IMR-90 (cell line): ENCODE measurements at places on chromosomes 6 and 20.

GRCh38 chr6:133701633-133702331 is 187.1 kb upstream of the TCF21 start:
- peak; percentile 48 for DNase-seq

GRCh38 chr6:25342802-25343201 is 63.6 kb downstream of the CARMIL1 start:
- peak; percentile 24 for DNase-seq

- no peak for DNase-seq
Observed at GRCh38 chr6:53162606-53163005, 14.0 kb upstream of the GCM1 start.

GRCh38 chr20:18323705-18324104 is 35.4 kb downstream of the ZNF133 start:
- DNase-seq: no peak

GRCh38 chr6:72250664-72251063 is 364.3 kb downstream of the RIMS1 start:
- peak; percentile 31 for DNase-seq

DNA sequence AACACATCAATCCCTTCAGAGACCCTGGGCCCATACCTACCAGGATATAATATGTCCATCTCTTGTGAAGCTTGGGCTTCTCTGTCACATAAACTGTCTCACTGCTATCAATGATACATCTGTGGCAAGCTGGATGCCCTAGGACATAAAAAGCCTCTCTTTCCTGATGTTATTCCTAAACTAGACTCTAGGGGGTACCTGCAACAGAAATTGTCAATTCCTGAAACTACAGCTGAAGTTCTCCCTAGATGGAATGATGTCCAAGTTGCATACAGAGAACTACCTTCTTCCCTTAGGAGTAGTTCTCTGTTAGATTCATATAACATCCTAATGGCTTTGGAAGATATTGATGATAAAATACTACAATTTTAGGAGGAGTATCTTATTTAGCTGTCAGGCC is 35.8 kb downstream of the TBX18 start:
- DNase-seq: peak; percentile 11

- DNase-seq: no peak
Observed at GRCh38 chr6:170221052-170221752, 69.7 kb downstream of the DLL1 start.

GRCh38 chr6:34389034-34389433 is 3.4 kb downstream of the NUDT3 start:
- DNase-seq: no peak

- no peak for DNase-seq
Observed at GRCh38 chr6:109511832-109512231, 28.8 kb upstream of the ZBTB24 start.

GRCh38 chr6:101716810-101717209 is 323.3 kb downstream of the GRIK2 start:
- no peak for DNase-seq

- DNase-seq: no peak
Observed at GRCh38 chr6:102417368-102417998, 1024.0 kb downstream of the GRIK2 start.

- DNase-seq: no peak
Observed at GRCh38 chr20:44981736-44982406, 15.6 kb downstream of the STK4 start.

DNA sequence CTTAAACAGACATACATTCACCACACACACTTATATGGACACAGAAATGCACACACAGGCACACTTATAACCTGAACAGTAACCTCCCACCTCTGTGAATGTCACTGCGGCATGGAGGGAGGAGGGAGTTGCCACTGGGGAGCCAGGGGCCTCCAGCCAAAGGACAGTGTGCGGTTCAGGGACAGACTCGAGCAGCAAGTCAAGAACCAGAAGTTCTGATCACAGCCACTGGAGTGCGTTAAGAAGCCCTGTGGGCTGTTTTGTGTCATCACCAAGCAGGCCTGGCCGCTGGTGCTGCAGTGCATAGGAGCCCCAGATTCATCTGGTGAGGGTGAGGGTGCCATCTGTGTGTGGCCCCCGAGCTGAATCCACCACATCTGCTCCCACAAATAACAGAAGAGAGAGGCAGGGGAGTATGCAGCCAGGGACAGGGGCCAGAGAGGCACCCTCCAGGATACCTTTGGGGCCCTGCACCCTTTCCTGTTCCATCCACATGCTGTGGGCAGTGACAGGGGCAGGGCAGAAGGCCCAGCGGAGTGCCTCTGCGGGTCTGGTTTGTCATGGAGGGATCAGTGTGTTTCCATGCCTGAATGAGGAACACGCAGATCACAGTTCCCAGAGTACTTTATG is 20.3 kb downstream of the SYNDIG1 start:
- DNase-seq: no peak

- no peak for DNase-seq
Observed at GRCh38 chr6:5943591-5943990, 63.1 kb downstream of the NRN1 start.

- DNase-seq: no peak
Observed at GRCh38 chr6:21527731-21528130, 65.8 kb upstream of the SOX4 start.

- no peak for DNase-seq
Observed at GRCh38 chr6:161434350-161434749, 160.5 kb upstream of the AGPAT4 start.

GRCh38 chr20:40600441-40601219 is 88.4 kb downstream of the MAFB start:
- no peak for DNase-seq

- DNase-seq: peak; percentile 27
Observed at GRCh38 chr6:26475823-26476729, 18.3 kb downstream of the BTN2A1 start.

DNA sequence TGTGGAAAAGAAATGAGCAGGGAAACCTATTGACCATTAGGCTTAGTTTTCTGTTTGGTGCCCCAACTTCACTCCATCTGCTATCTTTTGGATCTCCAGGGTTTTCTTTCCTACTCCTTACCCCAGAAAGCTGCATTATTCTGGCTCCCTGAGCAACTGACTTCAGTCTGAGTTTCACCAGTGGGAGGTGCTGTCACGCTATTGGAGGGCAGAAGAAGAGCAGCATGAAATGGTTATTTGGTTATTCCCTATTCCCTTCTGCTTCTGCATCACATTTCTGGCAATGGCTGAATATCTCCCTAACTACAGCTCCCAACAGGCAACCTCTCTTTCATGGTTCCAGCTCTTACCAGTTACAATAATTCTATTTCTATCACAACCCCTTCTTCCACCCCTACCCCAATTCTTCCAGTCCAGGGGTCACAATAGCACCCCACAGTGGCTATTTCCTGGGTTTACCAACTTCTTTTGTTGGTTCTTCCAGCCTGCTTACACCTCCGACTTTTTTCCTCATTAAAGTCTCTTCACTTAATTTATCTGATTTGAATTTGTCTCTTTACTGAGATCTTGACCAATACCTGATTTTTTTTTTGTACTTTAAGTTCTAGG is 311.5 kb downstream of the PLCB1 start:
- DNase-seq: no peak

- DNase-seq: no peak
Observed at GRCh38 chr6:142913036-142913510, 31.9 kb downstream of the HIVEP2 start.

DNA sequence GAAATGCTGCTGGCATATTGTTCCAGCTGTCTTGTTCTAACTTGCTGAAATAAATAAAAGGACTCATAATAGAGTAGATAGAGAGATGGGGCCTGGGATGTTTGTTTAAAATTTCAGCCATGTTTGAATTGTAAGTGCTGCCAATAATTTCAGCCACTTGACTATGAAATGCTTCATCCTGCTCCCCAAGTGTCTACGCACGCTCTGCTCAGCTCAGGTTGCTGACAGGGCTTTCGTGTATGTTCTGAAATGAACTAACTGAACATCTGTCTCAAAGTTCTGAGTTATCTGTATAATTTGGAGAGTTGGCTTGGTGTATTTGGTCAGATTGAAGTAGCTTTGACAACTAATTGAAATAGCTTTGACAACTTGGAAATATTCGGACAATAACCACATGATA is 387.8 kb downstream of the BMP2 start:
- no peak for DNase-seq

DNA sequence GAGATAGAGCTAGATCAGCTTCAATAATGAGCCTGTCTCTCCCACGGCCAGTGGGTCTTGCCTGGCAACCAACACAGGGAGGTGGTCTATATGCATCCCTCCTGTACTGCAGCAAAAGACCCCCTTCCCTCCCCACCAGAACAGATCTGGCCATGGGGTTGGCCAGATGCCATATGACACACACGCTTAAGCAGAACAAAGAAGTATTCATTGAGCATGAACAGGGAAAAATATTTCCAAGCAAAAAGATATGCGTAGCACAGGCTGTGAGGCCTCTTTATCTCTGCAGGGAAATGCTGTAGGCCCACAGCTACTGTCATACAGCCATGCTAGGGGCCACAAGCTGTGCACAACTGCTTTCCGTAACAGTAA is 73.4 kb upstream of the NRSN1 start:
- DNase-seq: no peak

GRCh38 chr20:62832951-62833391 is 16.1 kb downstream of the COL9A3 start:
- DNase-seq: no peak

- DNase-seq: peak; percentile 16
Observed at GRCh38 chr20:9500121-9500520, 14.3 kb upstream of the LAMP5 start.

GRCh38 chr6:61867635-61868034 is 418.4 kb downstream of the KHDRBS2 start:
- DNase-seq: no peak

DNA sequence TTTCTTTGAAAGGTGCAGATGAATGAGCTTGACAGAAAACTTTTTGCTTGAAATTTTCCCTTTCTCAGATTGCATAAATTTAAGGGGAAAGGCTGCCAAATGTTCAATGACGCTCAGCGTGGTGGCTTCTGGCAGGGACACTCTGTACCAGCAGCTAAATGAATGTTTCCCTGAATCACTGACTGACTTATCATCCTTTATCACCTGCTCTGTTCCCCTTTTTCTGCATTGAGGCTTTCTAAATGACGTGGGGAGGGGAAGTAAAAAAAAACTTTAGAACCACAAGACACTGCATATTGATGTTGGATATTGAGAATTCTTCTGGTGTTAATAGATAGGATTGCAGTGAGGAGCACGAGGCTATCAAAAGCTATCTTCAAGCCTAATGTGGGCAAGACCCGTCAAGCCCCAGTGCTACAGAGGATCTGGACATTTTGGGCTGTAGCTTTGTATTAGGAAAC is 46.9 kb upstream of the ENPP5 start:
- no peak for DNase-seq

DNA sequence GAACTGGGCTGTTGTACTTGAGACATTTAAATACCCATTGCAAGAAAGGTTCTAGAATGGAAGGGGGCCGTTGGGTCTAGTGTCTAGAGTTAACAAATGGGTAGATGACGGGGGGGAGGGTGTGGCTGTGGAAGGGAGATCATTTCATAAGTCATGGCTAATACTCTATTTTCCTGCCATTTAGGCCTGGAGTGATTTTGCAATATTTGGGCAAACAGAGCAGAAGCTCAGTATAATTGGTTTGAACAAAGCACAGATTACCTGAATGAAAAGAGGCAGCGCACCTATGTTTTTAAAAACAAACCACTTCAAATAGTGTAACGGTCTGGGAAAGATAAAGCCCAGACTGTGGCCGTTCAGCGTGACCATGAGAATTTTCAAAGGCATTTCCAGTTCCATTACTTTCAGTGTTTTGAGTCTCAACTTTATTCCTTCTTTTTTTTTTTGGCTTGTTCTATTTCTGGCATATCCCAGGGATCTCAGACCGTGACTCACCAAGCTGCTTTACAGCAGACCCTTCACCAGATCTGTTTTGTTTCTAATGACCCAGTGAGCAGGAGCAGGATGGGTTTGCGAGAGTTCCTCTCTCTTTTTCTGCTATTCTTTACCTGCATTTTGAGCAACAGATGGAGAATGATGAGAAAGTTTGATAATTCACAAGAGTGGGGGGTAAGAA is 73.7 kb downstream of the LYRM2 start:
- no peak for DNase-seq

DNA sequence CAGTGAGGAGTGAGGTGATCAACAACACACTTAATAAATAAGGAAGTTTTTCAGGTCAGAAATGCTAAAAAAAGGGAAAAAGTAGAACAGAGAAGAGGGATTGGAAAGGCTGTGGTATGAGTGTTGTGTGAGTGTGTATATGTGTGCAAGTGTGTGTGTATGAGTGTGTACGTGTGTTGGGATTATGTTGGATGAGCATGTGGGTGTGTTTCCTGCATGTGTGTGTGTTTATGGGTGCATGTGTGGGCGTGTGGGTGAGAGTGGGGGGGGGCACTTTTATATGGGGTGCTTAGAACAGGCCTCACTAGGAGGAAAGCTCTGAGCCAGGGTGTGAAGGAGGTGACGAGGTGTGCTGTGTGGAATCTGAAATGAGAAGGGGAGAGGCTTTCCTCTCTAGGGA is 116.8 kb upstream of the SLC22A23 start:
- DNase-seq: no peak

DNA sequence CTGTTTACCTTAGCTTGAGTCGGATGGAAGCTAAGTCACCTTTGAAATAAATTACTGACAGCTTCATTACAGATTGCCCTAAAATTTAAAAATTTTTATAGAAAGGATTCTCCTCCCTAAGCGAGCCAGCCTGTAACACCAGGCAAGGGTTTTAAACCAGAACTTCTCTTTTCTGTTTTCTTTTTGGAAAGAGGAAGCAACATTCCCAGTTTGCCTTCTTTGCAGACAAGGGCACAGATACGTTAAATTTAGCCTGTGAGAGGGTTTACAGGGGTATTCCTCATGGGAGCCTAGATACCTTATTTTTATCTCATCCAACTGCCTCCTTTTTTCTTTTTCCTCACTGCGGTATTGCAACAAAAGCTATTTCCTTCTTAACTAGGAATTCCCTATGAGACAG is 45.0 kb downstream of the GNAS start:
- DNase-seq: no peak

- peak; percentile 17 for DNase-seq
Observed at GRCh38 chr20:51570739-51571459, 28.4 kb upstream of the NFATC2 start.

DNA sequence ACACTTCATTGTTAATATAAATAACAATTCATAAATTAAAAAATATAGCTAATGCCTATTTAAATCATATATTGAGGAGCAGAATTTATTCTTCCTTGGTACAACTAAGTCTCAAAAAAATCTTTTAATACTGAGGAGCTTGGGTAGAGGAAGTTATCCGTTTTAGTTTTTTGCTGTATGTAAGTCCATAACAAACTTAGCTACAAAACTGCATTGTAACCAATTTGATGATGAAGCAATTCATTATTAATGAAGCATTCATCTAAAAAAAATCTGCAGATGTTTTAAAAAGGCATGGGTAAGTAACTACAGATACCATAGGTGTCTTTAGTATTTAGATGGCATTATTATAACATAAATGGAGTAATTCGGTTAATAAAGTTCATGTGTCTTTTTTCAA is 1.3 kb downstream of the KHDRBS2 start:
- no peak for DNase-seq
